ENCODE measurements at places on chromosomes 4 and X. TPM values are rescaled to one million over a fixed set of nuclear protein-coding genes. Genes with fewer than 3 reads are reported as not detected.

Gene NAP1L2
- polyA plus RNA-seq: 0.03 TPM

- peak; percentile 75 for DNase-seq
Observed at GRCh38 chr4:26238778-26239679, 81.8 kb upstream of the RBPJ start.

GRCh38 chr4:144646523-144647094, 653 bp downstream of the HHIP start:
- DNase-seq: no peak

- DNase-seq: no peak
Observed at GRCh38 chr4:57191523-57192034, 81.4 kb upstream of the IGFBP7 start.

DNA sequence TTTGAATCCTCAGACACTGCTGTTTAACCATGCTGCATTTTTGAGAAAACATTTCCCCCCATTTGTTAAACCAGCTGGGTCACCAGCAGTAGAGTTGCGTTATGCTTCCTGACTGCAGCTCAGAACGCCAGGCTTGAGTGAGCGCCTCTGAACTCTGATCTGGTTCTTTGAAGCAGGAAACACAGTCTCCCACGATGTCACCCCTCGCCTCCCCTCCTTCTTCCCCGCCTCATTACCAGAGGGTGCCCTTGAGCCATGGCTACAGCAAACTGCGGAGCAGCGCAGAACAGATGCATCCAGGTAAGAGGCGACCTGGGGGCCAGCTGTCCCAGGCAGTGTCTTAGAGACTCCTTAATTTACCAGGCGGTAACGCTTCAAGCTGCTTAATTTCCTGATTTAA, 78.4 kb downstream of the REPS2 start:
- DNase-seq: no peak

Measured in IMR-90 (cell line).